Hematopoietic multipotent progenitor cell treated with erythropoietin and hydrocortisone succinate and interleukin-3 and kit ligand, for 15 days (in vitro differentiated cells): ENCODE measurements at places on chromosomes 1 and 21.

DNA sequence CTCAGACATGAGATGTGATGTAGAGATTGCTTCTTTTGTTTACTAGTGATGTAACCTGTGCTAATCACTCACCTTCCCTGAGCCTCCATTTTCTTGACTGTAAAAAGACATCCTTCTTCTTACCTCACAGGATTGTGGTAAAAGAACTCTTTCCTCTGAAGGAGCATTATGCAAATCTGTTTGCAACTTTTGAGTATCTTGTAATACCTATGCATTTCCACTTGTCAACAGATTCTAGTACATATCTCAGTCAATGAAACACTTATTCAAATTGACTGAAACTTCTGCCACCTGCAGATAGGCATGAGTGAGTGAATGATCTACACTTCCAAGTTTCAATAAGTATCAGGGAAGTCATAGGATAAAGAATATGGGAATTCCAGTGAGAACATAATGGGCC, 174.7 kb downstream of the HHIPL2 start:
- no peak for DNase-seq

DNA sequence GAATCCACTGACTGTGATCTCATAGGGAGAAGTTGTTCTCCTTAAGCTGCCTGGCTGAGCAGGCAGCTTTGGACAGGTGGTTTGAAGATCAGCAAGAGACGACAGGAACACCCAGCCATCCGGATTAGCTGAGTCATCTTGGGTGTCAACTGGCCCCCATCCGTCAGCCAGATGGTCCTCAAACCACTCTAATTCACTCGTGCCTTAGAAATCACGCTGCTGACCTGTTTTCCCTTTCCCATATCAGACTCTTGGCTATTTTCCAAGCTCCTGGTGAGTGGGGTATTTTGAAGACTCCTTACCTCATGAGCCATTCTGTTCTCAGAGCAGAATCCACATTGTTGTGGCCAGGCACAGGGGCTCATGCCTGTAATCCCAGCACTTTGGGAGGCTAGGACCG, 149.1 kb upstream of the L1TD1 start:
- no peak for DNase-seq

DNA sequence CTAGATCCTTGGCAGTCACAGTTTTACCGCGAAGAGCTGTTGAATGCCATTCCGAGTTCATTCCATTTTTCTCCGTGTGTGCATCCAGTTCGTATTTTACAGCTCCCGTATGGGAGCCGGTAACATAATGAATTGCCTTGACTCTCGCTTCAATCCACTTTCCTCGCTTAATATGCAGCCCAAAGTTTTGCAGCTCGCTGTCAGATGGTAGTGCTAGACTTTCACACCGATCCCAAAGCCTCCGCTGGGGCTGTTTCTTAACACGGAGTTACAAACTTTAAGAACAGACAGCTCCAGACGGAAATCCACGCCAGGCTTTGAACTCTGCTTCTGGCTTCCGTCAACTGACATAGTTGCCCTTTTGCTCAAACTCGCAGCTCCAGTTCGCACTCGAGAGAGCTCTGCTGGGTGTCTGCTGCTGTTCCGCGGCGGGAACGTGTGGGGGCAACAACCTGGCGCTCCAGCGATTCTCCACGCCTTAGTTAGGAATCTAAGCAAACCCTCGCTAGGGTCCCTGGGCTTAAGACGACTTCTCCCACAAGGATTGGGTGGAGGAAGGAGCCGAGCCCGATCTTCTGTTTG, 3.5 kb upstream of the ARID1A start:
- DNase-seq = peak; percentile 80

- no peak for DNase-seq
Measured at GRCh38 chr1:154440036-154440804, 35.1 kb downstream of the IL6R start.

GRCh38 chr1:213464786-213465460, 413.9 kb downstream of the RPS6KC1 start:
- no peak for DNase-seq

GRCh38 chr1:19436716-19437476, 48.4 kb downstream of the CAPZB start:
- no peak for DNase-seq

DNA sequence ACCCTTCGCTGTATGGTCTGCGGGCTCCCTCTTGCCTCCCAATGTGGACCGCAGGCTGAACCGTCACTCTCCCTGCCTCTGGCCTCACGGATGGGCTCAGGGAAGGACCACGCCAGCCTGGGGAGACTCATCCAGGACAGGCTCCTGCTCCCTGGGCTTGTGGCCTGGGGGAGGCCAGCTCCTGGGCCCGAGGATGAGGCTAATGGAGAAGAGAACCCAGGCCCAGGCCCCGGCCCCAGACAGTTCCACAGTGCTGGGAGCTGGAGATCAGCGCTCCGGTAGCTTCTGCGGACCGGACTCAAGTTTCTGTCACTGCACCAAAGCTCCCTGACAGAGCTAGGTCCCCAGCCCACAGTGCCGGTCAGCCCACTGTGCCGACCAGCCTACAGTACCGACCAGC, 13.4 kb upstream of the PLEKHG5 start:
- DNase-seq = no peak

GRCh38 chr1:232290570-232290969, 339.4 kb downstream of the SIPA1L2 start:
- DNase-seq = no peak

- DNase-seq = no peak
Measured at GRCh38 chr1:18599086-18599485, 31.6 kb upstream of the PAX7 start.

- DNase-seq = no peak
Measured at GRCh38 chr1:3272321-3273045, 182.0 kb upstream of the ARHGEF16 start.

DNA sequence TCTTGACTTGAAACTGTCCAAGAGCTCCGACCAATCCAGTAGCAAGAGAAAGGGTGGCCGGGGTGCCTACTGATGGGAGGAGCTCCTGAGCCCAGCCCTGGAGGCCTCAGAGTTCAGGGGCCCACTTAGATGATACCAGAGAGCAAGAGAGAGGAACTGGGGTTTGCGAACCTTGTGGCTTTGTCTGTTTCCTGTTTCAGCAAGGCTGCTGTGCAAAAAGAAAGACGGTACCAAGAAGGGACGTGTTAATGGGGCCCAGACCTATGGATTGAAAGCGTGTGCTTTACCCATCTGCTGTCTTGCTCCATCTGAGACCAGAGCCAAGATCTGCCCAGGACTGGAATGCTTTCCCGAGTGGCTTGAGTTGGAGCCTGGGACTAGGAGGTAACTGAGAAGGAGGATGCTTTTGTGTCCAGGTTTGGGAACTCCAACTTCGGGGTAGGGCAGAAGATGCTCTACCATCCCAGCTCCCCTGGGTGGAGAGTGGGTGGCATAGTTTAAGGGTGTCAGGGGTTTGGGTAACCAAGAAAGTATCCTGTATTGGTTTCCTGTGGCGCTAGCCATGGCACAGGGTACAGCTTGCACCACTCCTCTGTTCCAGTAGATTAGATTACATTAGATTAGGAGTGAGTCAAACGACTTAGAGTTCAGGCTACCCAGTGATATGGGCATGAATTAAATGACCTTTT, at the start of gene TRAF3IP3:
TRAF3IP3 (plus strand) TSS at position 128 of the 689 bp plus-strand sequence. CDS start 3,987 bp downstream, outside the sequence.
- DNase-seq = no peak
